Stimulated activated CD4-positive, alpha-beta T cell treated with anti-CD3 and anti-CD28 coated beads, Interleukin-12 subunit alpha, Interleukin-12 subunit beta, amount 100 ng/mL, for 48 hours (primary cell): ENCODE measurements at places on chromosomes 3 and 15.

- no peak for DNase-seq
These were observed 5.3 kb upstream of the TRAK1 start for GRCh38 chr3:42085641-42086376.

GRCh38 chr3:143464850-143465249 is 345.3 kb downstream of the CHST2 start:
- DNase-seq, result no peak

DNA sequence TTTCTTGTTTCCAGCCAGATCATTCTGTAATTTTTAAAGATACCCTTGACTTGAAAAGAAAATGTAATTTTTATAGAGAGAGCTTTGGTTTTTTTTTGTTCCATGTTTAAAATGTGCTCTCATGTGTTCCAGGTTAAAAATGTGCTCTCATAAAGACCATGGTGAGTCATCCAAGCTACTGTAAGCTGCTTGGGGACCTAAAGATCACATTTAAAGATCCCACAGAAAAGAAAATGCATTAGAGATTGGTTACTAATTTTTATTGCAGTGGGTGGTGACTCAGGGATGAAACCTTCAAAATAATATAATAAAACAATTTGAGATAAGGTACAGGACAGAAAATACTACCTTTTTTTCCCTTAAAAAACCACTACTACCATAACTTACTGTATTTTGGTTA is 11.0 kb downstream of the TCF12 start:
- DNase-seq, result no peak

DNA sequence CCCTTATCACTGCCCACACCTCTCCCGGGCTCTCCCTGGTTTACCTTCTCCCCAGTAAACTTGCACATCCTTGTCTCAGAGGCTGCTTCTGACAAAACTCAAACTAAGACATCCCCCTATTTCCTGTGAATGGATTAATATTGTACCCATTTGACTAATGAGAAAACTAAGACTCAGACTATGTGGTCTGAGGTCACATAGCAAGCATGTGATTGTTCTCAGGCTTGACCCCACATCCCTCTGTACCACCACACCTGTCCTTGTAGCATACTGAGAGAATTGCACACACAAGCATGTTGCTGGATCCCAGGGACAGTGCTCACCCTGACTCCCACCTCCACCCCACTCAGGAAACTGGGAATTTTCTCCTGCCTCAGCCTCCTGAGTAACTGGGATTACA is 90.7 kb upstream of the HES1 start:
- DNase-seq, result no peak

DNA sequence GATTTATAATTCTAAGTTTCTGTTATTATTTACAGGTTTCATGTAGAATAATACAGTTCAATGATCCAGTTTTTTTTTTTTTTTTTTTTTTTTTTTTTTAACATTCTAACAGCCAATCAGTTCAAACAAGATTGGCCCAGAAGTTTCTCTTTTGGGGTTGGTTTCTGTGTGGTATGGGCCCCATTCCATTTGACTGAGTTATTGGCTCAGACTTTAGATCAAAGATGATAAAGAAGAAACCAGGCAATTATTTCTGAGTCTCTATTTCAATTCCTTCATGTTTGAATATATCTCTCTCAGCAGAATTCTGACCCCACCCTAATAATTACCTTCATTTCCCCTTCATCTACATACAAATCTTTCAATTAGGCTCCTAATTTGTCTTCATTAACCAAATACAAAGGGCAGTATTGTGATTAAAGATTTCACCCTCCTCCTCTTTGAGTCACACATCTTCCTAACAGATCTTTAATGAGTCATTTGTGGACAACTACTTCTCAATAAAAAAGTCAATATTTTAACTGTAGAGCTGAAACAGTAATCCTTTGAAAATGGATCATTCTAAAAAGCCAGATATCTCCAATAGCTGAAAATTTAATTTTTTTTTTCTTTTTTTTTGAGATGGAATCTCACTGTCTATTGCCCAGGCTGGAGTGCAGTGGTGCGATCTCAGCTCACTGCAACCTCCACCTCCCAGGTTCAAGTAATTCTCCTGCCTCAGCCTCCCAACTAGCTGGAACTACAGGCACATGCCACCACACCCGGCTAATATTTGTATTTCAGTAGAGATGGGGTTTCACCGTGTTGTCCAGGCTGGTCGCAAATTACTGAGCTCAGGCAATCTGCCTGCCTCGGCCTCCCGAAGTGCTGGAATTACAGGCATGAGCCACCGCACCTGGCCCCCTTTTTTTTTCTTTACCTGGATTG is 878.8 kb downstream of the NAALADL2 start:
- no peak for DNase-seq

GRCh38 chr15:38242055-38242454 is 10.6 kb upstream of the SPRED1 start:
- DNase-seq, result no peak
